Aortic smooth muscle cell (primary cell): ENCODE measurements at places on chromosomes 3 and 15. TPM values are rescaled to one million over a fixed set of nuclear protein-coding genes. Genes with fewer than 3 reads are reported as not detected.

ANKRD63 gene
- total RNA-seq = not detected in 2 replicates

MNS1 gene
- 3.5 and 4.0 TPM in 2 replicates for total RNA-seq

CHCHD6 gene
- total RNA-seq = 11.9 and 12.6 TPM in 2 replicates

ATP13A5 gene
- total RNA-seq = not detected in 2 replicates

C15orf62 gene
- under 0.01 and 0.06 TPM in 2 replicates for total RNA-seq

SLC6A1 gene
- under 0.01 TPM in 1 of 2 replicates, not detected in the other for total RNA-seq

MED12L gene
- total RNA-seq = 0.31 and 0.66 TPM in 2 replicates

VGLL3 gene
- total RNA-seq = 14.5 and 17.8 TPM in 2 replicates

C3orf22 gene
- total RNA-seq = not detected in 2 replicates

FBXO22 gene
- 40.4 and 43.8 TPM in 2 replicates for total RNA-seq

KBTBD12 gene
- total RNA-seq = 0.12 TPM in 1 of 2 replicates, not detected in the other

GRK7 gene
- not detected in 2 replicates for total RNA-seq

TRPC1 gene
- 28.4 and 32.4 TPM in 2 replicates for total RNA-seq

SIDT1 gene
- not detected in 2 replicates for total RNA-seq

FAM219B gene
- total RNA-seq = 38.2 and 38.7 TPM in 2 replicates

PBRM1 gene
- total RNA-seq = 56.4 and 66.8 TPM in 2 replicates

KNG1 gene
- not detected in 2 replicates for total RNA-seq

TICRR gene
- total RNA-seq = 1.2 and 2.5 TPM in 2 replicates

MESP1 gene
- total RNA-seq = 0.37 and 0.53 TPM in 2 replicates

FAM43A gene
- 7.3 and 8.6 TPM in 2 replicates for total RNA-seq

HTR3E gene
- not detected in 2 replicates for total RNA-seq

ASB14 gene
- under 0.01 TPM in 1 of 2 replicates, not detected in the other for total RNA-seq

CCR8 gene
- not detected in 2 replicates for total RNA-seq

MKRN2OS gene
- total RNA-seq = not detected in 2 replicates

AADACL2 gene
- total RNA-seq = not detected in 2 replicates

CNTN3 gene
- total RNA-seq = 3.4 and 14.7 TPM in 2 replicates

ITGB5 gene
- total RNA-seq = 543 and 583 TPM in 2 replicates

PSMD2 gene
- 404 and 624 TPM in 2 replicates for total RNA-seq
